ENCODE measurements at places on chromosomes 5 and 9.

DNA sequence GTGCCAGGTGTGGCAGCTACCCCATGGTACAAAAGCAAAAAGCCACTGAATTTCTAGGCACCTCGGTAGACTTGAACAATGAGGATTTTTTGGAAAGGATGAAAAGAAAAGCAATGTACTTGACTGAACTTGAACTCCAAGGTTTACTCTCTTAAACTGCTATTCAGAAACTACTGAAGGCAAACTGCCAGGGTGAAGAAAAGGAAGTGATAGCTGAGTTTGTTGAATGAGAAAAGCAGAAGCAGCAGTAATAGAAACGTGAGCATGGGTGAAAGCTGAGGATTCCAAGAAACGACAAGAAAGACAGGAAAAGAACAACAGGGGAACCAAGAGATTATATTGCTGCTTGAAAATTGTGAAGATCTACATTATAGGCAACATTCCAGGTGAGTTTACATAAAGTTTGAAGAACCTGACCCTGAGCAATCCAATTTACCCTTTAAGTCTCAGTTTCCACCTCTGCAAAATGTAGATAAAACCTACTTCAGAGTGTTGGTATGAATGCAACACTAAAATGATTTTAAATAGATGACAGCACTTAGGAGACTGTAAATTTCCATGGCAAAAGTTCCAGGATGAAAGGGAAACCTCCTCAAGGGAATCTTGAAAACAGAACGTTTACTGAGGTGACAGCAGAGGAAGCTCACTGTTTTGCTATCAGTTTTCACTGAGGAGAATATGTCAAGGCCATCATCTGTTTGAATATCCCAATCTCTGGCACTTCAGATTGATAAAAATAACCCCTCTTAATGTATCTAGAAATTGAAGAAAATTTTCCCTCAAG is 245.8 kb downstream of the SPATA31D1 start:
- peaks cover 9% of the 10 kb centered on the region for H3K36me3 ChIP-seq
- H3K27me3 ChIP-seq, result no peaks in the 10 kb centered on the region
- H3K27ac ChIP-seq, result no peak overlapping the region
- H3K4me3 ChIP-seq, result no peak overlapping the region
- peaks cover 3% of the 10 kb centered on the region for H3K4me1 ChIP-seq
- DNase-seq, result no peak

DNA sequence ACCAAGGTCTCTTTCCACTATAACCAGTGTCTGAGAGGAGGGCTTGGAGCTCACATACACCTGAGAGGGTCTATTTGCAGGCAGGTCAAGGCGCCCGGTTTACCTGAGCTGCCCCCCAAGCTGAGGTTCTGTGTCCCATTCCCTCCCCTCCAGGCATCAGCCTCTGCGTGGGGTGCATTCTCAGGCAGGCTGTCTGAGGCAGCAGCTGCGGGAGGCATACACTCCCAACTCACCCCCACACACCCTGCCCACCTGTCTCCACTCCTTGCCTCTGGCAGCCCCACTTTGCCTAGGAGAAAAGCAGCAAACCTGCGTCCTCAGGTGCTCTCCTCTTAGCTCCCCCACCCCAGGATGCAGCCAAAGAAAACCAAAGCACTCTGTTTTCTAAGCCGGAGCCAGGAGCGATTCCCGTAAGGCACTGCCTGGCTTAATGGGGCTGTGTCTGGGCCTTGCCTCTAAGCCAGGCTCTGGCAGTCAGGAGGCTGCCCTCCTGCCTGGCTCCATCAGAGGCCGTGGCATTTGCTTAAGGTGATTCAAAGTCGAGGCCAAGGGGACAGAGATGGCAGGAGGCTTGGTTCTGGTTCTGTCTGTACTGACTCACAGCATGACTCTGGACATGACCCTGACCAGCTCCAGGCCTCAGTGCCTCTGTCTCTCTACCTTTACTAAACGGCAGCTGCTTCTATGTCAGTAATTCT is 139.2 kb upstream of the TRIM32 start:
- H3K27me3 ChIP-seq, result no peaks in the 10 kb centered on the region
- no peak overlapping the region for H3K27ac ChIP-seq
- no peak overlapping the region for H3K4me3 ChIP-seq

GRCh38 chr5:127863161-127863560 is 160.0 kb downstream of the CCDC192 start:
- H3K4me1 ChIP-seq, result peaks cover 17% of the 10 kb centered on the region
- H3K36me3 ChIP-seq, result peaks cover 5% of the 10 kb centered on the region
- H3K4me3 ChIP-seq, result no peak overlapping the region
- DNase-seq, result no peak
- no peak overlapping the region for H3K27ac ChIP-seq
- H3K27me3 ChIP-seq, result no peaks in the 10 kb centered on the region

- no peaks in the 10 kb centered on the region for H3K27me3 ChIP-seq
- no peak for DNase-seq
- H3K36me3 ChIP-seq, result no peaks in the 10 kb centered on the region
- peaks cover 41% of the 10 kb centered on the region for H3K4me1 ChIP-seq
- H3K27ac ChIP-seq, result peak overlapping the region; percentile 10
Measured at GRCh38 chr9:76562511-76562911, 103.5 kb downstream of the GCNT1 start.

GRCh38 chr9:106874652-106875051 is 11.7 kb downstream of the ZNF462 start:
- H3K27me3 ChIP-seq, result no peaks in the 10 kb centered on the region
- H3K4me1 ChIP-seq, result peaks cover 38% of the 10 kb centered on the region
- H3K27ac ChIP-seq, result no peak overlapping the region

DNA sequence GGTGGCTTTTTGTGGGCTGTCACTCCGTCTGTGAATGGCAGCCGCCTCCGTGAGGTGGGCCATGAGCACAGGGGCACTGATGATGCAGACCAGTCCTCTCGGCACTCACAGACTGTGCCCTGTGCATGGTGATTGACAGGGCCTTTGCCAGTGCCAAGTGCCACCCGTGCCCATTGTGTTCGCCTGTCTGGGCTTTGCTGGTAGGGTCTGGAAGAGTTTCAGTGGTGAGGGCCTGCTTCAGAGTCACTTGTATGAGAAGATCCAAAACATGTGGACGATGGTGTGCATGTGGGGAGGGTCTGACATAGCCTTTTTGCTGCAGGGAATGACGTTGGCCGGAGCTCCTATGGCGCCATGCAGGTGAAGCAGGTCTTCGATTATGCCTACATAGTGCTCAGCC is 34.9 kb downstream of the TENT4A start:
- peaks cover 27% of the 10 kb centered on the region for H3K36me3 ChIP-seq
- no peak overlapping the region for H3K4me3 ChIP-seq
- no peak for DNase-seq

- H3K4me1 ChIP-seq, result peaks cover 43% of the 10 kb centered on the region
- no peak for DNase-seq
- H3K27me3 ChIP-seq, result peaks cover 7% of the 10 kb centered on the region
- H3K36me3 ChIP-seq, result peaks cover 11% of the 10 kb centered on the region
- H3K27ac ChIP-seq, result no peak overlapping the region
- peak overlapping the region; percentile 11 for H3K4me3 ChIP-seq
Measured at GRCh38 chr5:143395638-143396352, 7.7 kb downstream of the NR3C1 start.

DNA sequence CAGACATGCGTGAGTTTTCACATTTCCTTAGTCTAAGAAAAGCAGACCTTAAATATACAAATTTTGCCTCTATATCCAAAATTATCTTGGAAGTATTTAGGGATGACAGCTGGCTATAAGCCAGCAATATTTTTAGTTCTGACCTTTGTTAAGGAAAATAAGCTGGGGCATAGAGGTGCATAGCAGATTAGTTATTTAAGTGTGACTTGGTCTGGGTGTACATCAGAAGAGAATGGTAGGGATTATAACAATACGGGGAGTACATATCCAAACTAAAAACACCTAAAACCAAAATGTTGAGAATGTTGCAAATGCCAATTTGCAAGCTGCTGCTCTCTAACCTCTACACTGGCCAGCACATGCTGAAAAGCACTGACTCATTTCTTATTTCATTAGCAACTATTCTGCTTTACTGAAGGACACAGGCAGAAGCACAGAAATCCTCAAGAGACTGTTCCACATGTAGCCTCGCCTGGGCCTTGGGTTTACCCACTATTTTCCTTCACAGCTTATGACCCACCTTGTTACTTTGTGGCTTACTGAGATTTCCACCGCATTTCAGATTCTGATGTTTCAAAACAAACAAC is 22.3 kb downstream of the LEAP2 start:
- H3K27me3 ChIP-seq, result no peaks in the 10 kb centered on the region
- H3K27ac ChIP-seq, result no peak overlapping the region
- no peak overlapping the region for H3K4me3 ChIP-seq

DNA sequence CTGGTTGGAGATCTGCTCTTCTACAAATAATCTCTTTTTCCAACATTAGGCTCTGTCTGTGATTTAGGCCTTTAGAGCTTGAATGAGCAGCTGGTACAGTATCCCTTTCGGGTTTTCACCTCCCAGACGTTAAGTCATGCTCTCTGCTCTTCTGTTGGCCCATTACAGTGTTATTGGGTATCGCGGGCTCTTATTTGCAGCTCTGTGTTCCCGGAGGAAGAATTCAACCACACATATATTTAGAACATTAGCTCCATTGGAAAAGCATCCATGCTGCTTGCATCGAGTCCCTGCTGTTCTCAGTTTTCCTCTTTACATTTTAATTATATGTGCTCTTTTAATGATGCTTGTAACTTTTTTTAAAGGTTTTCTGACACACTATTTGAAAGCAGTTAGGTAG is 278.0 kb upstream of the ADCY2 start:
- H3K36me3 ChIP-seq, result no peaks in the 10 kb centered on the region
- H3K4me1 ChIP-seq, result no peaks in the 10 kb centered on the region
- H3K27me3 ChIP-seq, result no peaks in the 10 kb centered on the region
- no peak overlapping the region for H3K27ac ChIP-seq
- no peak overlapping the region for H3K4me3 ChIP-seq
- DNase-seq, result no peak

DNA sequence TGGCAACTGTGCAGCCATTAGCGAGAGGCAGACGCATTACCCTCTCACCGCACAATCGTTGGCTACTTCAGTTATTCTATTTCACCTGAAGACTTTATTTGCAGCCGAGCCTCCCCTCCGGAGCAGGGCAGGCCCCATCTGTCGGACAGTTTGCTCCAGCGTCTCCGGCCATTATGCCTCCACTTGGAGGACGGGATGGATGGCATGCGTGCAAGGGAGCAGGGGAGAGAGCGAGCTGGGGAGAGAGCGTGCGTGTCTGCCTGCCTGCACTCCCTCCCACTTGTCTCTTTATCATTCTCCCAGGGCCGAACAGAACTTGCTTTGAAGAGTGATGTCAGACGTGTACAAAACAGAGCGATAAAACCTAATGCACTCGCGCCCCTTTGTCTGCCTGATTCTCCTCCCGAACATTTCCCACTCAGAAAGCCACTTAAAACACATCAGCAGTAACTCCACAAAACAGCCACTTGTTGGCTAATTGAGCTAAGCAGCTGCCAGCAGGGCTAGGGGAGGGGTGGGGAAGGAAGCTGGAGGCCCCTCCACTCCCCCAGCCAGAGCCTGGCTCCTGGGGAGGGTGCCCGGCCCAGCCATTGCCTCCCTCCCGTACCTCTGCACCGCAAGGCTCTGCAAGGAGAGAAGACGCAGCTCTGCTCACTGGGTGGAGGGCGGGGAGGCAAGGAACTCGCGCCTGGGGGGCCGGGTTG is 43.4 kb upstream of the FUBP3 start:
- H3K4me1 ChIP-seq, result peaks cover 55% of the 10 kb centered on the region
- no peak for DNase-seq
- H3K36me3 ChIP-seq, result no peaks in the 10 kb centered on the region
- peak overlapping the region; percentile 78 for H3K27ac ChIP-seq

DNA sequence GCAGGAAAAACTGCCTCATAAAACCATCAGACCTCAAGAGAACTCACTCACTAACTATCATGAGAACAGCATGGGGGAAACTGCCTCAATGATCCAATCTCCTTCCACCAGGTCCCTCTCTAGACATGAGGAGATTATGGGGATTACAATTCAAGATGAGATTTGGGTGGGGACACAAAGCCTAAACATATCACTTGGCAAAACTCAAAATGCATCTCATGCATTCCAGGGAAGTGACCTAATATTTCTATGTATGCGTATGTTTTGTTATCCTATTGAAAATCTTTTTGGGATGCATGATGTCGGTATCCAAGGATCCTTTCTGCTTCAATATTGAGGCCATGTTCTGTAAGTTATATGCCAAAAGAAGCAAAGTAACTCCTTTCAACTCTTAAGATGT is 174.0 kb downstream of the PLK2 start:
- no peak for DNase-seq
- no peak overlapping the region for H3K4me3 ChIP-seq
- no peaks in the 10 kb centered on the region for H3K27me3 ChIP-seq
- H3K36me3 ChIP-seq, result peaks cover 7% of the 10 kb centered on the region

- no peak for DNase-seq
- no peak overlapping the region for H3K4me3 ChIP-seq
- no peaks in the 10 kb centered on the region for H3K36me3 ChIP-seq
Measured at GRCh38 chr5:5783021-5783420, 360.5 kb downstream of the ICE1 start.

DNA sequence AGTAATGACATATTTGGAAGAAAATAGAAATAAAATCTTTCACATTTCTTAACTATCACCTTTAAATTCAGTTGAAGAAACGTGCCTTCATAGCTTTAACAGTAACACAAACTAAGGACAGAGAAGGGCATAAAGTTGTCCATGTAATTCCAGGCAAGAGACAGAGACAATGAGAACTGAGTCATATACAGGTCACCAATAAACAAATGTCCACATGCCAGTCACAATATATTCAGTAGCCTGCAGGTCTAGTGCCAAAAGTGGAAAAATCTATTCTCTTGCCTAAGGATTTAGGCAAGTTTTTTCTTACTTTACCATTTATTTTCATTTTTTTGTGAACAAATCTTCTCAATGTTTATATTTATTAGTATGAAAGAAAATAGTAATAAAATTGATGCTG is 1711.5 kb upstream of the NUDT12 start:
- H3K36me3 ChIP-seq, result no peaks in the 10 kb centered on the region
- no peak overlapping the region for H3K4me3 ChIP-seq
- DNase-seq, result no peak
- H3K4me1 ChIP-seq, result no peaks in the 10 kb centered on the region
- H3K27me3 ChIP-seq, result no peaks in the 10 kb centered on the region
- H3K27ac ChIP-seq, result no peak overlapping the region

- no peak for DNase-seq
- peak overlapping the region; percentile 15 for H3K27ac ChIP-seq
- no peaks in the 10 kb centered on the region for H3K36me3 ChIP-seq
- H3K27me3 ChIP-seq, result no peaks in the 10 kb centered on the region
- H3K4me3 ChIP-seq, result no peak overlapping the region
Measured at GRCh38 chr9:116549061-116549664, 137.9 kb upstream of the TRIM32 start.

DNA sequence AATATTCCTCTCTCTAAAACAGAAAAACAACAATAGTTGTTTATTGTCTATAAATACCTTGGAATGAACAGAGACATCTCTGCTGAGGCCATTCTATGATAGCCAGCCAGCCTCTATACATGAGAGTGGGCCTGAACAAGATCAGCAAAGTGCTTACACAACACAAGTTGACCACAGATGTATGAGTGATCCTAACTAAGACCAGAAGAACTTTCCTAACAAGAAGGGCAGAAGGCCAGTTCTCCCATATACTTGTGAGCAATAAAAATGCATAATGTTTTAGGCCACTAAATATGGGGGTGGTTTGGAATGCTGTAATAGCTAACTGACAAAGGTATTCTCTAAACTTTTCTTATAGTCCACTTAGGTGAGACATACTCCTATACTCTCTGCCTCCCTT is 345.7 kb downstream of the SPATA31D1 start:
- peaks cover 27% of the 10 kb centered on the region for H3K4me1 ChIP-seq
- H3K27me3 ChIP-seq, result no peaks in the 10 kb centered on the region
- no peak for DNase-seq
- H3K27ac ChIP-seq, result no peak overlapping the region
